Stimulated activated CD8-positive, alpha-beta memory T cell treated with anti-CD3 and anti-CD28 coated beads, Interleukin-4, amount 100 ng/mL, for 4 hours (primary cell): ENCODE measurements at places on chromosomes 1 and 21.

DNA sequence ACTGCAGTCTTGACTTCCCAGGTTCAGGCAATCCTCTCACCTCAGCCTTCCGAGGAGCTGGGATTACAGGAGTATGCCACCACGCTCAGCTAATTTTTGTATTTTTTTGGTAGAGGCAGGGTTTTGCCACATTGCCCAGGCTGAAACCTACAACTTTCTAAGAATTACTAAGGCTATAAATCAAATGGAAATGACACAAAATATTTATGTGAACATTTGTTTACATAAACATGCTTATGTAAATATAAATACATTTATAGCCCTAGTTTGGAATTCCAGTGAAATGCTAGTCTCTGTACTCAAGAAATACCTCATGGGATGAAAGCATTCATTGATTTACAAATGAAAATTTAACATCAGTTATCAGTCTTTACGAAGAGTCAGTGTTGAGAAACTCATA, 47.8 kb downstream of the NVL start:
- no peak for DNase-seq

DNA sequence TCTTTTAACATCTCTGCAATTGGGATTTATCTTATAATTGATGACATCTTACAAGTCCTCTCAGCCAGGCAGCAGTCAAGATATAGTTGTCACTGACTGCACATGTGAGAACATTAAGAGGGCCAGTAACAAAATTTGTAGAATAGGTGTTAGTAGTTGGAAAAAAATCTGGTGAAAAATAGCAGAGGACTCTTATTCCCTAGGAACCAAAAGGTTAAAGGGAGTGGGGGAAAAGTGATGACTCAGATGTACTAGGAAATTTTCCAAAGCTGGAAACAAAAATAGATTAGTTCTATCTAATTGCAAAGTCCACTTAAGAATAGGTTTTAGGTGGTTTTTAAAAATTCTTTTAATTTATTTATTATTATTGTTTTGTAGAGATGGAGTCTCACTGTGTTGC, 3.6 kb downstream of the NUP210L start:
- no peak for DNase-seq

- DNase-seq, result no peak
Measured at GRCh38 chr1:246293366-246294121, 213.5 kb downstream of the SMYD3 start.

DNA sequence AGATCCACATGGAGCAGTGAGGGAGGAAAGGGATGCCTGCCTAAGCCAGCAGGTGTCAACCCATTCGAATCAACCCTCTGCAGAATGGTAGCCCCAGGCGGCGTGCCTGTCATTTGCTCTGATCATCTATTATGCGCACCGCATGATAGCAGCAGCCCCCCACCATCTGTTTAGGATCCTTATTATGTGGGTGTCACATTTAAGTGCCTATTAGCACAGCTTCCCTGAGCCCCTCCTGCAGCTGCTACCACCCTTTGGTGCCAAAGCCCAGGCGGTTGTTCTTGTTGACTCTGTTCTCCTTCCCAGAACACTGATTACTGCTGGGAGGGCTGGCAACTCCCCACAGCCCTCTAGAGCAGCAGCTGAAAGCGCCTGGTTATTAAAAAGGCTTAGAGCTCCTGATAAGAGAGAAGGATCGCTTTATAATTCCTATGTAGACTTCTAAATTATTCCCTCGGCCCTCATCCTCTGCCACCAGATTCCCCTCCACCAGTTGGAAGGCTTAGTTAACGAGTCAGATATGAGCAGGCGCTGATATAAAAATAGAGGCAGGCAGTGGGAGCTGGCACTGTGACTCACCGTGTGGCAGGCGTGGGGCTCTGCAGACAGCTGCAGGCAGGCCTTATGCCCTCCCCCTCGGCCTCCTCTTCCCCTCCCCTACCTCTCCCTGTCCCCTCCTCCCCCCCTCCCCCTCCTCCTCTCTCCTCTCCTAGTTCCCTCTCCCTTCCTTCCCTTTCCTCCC, 23.0 kb downstream of the ACTA1 start:
- DNase-seq, result no peak

DNA sequence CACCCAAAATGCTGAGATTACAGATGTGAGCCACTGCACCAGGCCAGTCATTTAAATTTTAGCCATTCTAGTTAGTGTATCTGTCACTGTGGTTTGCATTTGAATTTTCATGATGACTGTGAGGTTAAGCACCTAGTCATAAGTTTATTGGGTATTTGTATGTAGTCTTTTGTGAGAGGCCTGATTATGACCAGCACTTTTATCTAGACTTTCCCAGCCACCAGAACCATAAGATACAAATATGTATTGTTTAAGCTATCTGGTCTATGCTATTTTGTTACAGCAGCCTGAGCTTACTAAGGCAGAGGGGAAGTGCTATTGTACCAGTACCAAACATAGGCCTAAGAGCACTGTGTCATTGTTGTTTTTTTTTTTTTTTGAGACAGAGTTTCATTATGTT, 19.9 kb upstream of the DNAJC6 start:
- no peak for DNase-seq

DNA sequence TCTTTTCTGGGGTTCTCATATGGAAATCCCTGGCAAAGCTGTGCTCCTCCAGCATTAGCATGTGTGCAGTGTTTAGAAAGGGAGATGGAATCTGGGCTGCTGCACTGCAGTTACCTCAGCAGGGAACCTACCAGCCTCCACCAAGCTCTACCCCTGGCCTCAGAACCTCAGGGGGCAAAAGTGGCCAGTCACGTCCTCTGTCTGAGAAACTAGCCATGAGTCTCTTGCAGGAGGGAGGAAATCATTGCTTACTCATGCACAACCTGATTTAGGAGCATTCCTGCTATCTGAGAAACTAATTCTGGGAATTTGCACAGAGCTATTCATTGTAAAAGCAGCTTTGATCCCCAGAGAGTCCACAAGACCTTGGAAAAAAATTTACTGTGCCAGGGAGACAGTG, 80.6 kb upstream of the IPO9 start:
- DNase-seq, result no peak

- DNase-seq, result no peak
Measured at GRCh38 chr1:16903054-16903453, 7.3 kb downstream of the RNU1-2 start.

- DNase-seq, result no peak
Measured at GRCh38 chr1:62209931-62210595, 15.4 kb downstream of the L1TD1 start.

GRCh38 chr1:87560601-87561360, 232.1 kb downstream of the LMO4 start:
- no peak for DNase-seq

DNA sequence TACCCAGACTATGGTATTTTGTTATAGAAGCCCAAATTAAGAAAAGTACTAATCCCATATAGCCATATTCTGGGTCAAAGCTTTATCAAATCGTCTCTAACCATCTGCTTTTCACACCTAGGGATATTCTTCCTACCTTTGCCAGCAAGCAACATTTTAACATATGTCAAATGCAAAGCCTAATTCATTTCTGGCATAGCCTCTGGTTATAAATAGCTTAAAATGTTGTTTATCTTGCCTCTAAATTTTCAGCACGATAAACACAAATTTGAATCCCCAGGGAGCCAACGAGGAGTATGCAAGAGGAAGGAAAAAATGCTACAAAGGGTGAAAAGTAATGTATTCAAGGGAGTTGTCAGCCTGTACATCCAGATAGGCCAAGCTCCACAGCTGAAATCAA, 357.2 kb downstream of the KCNH1 start:
- DNase-seq, result no peak

DNA sequence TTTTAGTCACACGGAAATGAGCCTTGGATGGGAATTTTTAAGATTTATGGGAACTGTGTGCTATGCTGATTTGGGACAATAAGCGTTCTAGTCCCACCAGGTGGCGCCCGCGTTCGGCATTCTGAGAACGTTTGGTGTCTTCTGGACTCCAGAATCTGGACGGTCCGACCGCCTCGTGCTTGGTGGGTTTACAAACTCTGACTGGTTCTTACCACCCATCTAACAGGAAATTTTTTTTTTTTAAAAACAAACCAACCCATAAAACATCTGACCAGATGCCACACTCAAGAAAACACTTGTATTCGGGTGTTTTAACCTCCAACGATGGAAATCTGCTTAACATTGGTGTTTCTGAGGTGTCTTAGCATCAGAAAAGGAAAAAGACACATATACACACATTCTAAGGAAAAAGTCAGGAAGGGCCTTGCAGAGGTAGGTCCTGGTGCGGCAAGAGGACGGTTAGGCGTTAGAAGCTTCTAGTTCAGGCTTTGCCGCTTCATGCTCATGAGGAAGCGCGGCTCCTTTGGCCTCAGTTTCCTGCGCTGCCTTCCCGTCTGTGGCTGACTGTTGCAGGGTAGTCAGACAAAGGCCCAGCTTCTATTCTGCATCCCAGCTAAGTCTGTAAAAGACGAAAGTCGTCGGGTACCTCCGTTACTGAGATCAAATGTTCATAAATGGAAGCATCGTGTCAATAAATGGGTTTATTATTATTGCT, 814 bp upstream of the DYRK3 start:
- peak; percentile 46 for DNase-seq

- DNase-seq, result no peak
Measured at GRCh38 chr1:27569088-27569460, 34.9 kb downstream of the AHDC1 start.

DNA sequence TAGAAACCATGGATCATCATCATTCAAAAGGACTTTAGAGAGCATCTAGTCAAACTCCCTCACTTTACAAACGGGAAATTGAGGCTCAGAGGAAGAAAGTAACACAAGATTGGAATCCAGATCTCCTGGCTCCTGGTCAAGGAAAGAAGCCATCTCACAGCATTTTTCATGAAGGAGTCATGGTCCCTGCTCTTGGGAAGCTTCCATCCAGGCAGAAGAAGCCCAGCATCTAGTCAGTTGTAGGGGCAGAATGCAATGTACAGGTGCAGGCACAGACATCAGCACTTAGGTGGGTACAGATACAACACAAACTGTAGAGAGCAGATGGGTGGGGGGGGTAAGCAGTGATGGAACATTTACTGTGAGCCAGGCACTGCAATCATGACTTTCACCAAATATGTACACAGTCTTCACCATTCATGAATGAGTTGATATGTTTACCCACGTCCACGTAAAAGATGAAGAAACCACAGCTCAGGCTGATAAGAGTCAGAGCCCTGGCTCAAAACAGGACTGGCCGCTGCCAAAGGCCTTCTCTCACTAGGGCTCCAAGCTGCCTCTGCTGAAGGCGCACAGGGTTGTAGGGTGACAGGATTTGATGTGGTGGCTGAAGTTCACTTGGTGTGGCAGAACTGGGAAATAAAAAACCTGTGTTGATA, 44.0 kb downstream of the OPTC start:
- no peak for DNase-seq

DNA sequence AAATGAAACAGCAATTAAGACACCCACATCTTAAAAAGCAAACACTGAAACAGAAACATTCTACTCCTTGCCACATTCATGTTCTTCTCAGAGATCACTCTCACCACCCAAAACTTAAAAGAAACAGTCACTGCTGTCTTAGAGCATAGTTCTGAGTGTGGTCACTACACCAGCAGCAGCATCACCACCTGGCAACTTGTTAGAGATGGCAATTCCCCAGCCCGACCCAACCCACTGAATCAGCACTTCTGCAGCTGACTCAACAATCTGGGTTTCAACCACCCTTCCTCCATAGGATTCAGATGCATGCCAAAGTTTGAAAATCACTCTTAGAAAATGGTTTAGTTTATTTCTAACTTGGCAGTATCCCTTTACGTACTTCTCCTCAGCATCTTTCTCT, 126.1 kb downstream of the CDC42BPA start:
- no peak for DNase-seq

DNA sequence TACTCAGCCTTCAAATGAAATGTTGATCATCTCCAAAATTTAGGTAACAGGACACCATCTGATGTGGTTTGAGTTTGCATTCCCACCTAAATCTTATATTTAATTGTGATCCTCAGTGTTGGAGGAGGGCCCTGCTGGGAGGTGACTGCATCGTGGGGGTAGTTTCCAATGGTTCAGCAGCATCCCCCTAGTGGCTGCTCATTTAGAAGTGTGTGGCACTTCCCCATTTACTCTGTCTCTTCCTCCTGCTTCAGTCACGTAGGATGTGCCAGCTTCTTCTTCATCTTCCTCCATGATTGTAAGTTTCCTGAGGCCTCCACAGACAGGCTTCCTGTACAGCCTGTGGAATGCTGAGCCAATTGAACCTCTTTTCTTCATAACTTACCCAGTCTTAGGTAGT, 731.2 kb downstream of the USP25 start:
- no peak for DNase-seq

DNA sequence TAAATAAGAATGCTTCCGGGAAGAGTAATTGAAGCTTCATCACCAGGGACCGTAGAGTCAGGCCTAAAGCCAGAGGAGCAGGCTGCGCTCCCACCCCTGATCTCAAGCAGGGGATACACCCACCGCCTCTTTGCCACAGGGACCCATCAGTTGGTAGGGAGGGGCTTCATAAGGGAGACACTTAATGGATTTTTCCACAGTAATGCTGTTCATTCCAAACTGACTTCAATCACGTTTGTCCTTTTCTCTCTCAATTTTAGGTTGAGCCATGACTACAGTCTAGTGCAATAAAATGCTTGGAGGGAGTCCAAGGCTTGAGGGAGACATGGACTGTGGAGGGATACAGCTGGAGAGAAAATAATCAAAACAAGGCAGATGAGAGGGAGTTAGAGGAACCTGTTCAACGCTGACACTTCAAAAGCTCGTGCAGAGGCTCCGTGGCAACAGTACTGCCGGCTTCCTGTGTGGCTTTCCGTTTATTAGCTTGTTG, 111.5 kb downstream of the SEC16B start:
- DNase-seq, result no peak

DNA sequence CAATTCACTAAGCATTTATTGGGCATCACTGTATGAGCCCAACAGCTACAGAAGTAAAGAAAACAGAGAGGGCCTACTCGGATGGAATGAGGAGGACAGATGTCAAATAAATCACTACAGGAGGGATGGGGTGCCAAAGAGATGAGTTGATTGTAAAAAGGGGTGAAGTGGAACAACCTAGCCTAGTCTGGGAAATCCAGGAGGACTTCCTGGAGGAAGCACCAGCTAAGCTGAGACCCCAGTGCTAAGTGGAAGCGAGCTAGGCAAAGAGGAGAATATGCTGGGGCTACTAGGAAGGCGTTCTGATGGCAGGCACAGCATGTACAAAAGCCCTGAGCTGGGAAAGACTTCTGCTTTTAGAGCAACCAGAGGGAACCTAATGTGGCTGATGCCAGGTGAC, 42.1 kb downstream of the TAS1R2 start:
- DNase-seq, result no peak
